ENCODE measurements at places on chromosomes 6 and 20.
A peak's percentile ranks its signal among the peaks of the same experiment; 100 is the strongest.

DNA sequence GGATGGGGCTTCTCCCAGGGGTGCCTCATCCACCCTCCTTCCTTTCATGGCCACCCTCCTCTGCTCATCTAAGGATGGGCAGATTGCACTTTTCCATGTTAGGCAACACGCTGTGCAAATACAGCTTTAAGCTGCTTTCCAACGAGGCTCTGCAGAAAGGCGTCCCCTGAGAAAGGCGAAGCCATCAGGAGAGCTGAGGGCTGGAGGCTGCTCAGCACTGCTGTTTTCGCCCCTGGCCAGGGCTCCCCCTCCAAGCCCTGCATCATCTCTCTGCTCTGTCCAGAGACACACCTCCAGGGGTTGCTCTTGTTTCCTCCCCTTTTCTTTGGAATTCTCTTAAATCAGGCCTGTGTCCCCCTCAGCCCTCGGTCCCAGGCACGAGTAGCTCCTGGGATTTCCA, 526.1 kb downstream of the CDH26 start:
- DNase-seq = no peak

GRCh38 chr6:16985513-16986284, 116.2 kb upstream of the STMND1 start:
- DNase-seq = no peak

GRCh38 chr20:23205611-23206041, 119.5 kb upstream of the CD93 start:
- DNase-seq = no peak

- no peak for DNase-seq
Measured at GRCh38 chr6:105036351-105036750, 79.4 kb downstream of the LIN28B start.

DNA sequence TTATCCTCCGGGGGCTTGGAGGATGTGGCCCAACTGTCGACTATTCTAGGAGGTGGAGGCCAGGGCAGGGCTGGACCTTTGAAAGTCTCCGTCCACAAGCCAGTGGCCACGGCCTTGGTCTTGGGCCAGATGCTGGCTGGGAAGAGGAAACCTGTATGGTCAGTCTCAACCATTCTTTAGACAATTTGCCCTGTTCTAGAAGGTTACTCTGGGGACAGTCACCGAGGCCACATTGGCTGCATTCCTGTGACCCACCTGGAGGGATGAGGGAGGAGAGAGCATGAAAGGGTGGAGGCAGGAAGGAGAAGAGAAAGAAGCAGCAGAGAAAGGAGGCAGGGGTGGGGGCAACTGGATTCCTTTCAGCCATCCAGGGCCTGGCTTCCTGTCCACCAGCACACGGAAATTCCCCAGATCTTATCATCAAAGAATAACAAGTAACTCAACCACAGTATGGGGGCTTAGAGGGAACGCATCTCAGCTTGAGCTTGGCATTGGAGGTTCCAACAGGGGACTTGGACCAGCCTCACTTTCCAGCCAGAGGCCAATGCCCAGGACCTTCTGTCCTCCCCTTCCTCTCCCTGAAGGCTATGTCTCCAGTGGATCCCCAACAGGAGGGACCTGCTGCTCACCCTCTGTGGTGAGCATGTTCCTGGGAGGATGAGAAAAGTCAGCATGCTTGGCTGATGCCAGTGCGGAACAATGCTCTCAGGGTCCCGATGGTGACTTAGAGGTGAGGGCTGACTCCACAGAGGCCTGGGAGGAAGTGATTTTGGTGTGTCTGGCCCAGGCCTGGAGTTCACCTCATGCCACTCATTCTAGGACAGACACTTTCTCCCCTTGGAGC, 30.4 kb downstream of the TGM2 start:
- no peak for DNase-seq

DNA sequence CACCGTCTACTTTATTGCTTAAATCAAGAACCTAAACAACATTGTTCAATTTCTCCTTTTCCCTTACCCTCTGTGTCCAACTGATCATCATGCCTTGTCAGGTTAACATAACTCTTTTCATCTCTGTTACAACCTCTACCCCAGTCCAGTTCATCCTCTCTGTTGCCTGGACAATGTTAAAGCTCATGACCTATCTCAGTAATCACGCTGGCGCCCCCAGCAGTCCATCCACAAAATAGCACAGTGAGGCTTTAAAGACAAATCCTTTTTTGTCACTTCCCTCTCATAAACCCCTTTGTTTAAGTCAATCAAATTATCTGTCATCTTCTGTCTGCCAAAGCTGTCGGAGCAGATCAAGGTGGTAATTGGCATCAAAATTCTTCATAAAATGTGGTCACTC, 140.1 kb downstream of the QKI start:
- DNase-seq = peak; percentile 39

DNA sequence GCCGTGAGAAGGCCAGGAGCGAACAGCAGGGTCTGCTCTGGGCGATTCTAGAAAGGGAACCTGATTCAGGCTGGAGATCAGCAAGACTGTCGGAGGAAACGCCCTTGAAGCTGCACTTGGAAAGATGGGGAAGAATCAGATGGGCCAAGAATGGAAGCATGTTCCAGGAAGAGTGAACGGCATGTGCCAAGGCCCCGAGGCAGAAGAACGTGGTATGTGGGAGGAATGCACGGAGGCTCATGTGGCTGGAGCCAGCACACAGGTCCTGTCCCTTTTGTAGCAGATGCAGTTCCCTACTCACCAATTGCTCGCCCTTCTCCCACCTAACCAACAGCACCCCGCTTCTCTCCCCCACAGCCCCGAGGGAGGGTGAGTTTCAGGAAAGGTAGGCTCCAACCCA, 180.6 kb downstream of the TFAP2C start:
- DNase-seq = no peak

DNA sequence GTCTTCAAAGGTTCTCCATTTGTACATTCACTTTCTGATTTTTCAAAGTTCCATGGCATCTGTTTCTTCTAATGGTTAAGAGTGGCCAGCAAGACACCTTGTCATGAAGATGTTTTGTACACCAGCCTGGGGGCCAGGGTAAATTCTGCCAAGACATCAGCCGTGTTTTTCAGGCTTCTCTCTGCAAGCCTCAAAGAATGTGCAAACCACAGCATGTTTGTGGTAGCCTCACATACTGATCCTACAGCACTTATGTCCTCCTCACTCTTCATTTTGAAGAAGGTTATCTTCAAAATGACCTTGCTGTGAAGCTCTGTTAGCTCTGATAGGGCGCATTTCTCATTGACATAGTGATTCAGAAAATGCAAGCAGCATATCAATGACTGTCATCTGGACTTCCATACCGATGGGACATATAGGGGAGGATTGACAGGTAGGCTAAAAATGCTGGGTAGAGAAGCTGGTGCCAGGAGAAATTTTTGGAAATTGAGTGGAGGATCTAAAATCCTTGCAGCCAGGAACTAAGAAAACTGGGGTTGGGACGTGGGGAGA, 59.3 kb upstream of the SPTLC3 start:
- DNase-seq = no peak

GRCh38 chr6:23343610-23344306, 774.4 kb downstream of the HDGFL1 start:
- DNase-seq = no peak

DNA sequence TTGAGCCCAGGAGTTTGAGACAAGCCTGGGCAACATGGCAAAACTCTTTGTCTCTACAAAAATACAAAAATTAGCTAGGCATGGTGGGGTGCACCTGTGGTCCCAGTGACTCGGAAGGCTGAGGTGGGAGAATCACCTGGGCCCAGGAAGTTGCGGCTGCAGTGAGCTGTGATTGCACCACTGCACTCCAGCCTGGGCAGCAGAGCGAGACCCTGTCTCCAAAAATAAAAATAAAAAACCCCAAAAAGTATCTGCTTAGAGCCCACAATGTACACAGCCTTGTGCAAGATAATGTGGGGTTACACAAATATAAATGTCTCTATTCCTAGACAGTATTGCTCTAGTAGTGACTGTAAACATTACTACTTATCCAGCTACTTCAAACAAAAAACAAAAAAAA, 5.9 kb downstream of the ESF1 start:
- no peak for DNase-seq

GRCh38 chr6:113691260-113691656, 165.9 kb upstream of the MARCKS start:
- DNase-seq = no peak

- DNase-seq = no peak
Measured at GRCh38 chr20:21238818-21239536, 64.2 kb upstream of the XRN2 start.

DNA sequence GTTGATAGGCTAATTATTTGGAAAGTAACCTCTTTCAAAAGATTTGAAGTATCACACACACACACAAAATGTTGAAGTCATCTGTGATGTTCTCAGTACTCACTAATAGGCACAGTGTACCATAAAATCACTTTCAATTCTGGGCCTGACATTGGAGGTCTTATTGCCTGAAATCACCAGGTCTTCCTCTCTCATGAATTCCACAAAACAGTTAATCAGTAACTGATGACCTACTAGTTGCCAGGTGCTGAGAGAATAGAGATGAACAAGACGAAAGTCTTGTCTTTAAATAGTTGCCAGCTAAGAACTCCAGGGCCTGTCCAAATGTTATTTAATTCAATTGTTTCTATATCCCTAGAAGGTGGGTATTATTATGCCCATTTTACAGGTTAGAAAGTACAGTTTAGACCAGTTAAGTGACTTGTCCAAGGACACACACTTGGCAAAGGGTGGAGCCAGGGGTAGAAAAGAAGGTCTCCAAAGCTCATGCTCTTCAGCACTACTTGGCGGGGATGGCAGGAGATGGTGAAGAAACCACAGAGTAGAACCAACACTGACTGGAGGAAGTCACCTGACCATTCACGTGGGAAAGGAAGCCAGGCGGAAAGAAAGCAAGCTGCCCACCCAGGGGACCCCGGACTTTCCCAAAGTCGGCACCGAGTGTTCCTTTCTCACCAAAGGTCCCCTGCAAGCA, 116.4 kb downstream of the KIF6 start:
- DNase-seq = no peak

DNA sequence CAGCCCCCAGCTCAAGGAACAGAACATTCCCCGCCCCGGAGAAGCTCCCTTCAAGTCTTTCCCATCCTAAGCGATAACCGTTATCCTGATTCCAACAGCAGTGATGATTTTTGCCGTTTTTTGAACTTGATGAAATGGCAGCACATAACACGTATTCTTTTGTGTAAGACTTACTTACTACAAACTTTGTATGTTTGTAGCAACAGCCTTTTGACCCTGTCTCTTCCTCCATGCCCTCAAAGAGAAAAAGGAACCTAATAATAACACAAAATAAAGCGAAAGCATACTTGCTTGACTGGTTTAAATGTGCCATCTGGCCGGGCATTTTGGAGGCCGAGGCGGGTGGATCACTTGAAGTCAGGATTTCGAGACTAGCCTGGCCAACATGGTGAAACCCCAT, 26.4 kb upstream of the SLC9A8 start:
- DNase-seq = no peak

DNA sequence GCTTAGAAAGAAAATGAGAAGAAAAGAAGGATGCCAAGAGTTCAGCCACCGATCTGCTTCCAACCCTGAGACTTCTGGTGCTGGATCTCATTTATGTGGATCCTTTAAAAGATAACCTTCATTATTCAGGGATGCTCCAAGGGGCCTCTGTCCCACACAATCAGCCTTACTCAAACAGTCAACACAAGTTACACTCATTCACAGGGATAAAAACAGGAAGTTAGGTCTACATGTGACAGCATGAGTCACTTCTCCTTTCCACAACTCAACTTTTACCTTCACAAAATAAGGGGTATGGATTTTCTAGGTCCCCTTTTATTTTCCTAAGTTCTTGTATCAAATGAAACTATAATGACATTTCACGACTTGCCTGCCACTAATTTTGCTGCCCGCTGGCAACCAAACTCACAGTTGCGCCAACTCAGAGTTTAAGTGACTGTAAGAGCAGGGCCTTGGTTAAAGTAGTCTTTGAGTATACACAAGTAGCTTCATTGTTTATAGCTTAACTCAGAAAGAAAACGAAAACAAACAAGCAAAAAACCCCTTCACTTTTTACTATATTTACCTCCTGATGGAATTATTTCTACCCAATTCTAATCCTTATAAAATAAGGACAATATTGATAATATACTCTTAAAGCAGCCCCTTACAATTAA, 278.8 kb upstream of the RUNX2 start:
- no peak for DNase-seq

- no peak for DNase-seq
Measured at GRCh38 chr6:88380618-88381288, 214.6 kb upstream of the CNR1 start.

DNA sequence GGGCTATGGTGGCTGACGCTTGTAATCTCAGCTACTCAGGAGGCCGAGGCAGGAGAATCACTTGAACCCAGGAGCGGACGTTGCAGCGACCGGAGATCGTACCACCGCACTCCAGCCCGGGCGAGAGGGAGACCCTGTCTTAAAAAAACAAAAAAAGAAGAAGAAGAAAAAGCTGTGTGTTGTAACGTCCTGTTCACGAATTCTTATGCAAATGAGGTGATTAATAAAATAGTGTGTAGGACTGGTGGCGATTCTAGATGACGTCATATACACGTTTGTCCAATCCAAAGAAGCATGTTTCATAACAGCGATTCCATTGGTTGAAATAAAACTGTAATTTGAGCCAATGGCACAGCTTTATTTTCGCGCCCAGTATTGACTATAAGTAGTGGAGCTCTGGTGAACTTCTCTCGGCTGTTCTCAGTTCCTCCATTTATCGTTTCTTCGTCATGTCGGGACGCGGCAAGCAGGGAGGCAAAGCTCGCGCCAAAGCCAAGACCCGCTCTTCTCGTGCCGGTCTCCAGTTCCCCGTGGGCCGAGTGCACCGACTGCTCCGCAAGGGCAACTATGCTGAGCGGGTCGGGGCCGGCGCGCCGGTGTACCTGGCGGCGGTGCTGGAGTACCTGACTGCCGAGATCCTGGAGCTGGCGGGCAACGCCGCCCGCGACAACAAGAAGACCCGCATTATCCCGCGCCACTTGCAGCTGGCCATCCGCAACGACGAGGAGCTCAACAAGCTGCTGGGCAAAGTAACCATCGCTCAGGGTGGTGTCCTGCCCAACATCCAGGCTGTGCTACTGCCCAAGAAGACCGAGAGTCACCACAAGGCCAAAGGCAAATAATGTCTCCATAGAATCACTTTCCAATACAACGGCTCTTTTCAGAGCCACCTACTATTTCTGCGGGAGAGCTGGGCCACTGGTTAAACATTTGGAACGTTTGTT, 47.0 kb downstream of the OR2B2 start:
- peak; percentile 17 for DNase-seq

GRCh38 chr20:60306551-60306950, 348.3 kb downstream of the CDH26 start:
- DNase-seq = no peak

- DNase-seq = no peak
Measured at GRCh38 chr20:3229798-3230197, 9.2 kb downstream of the SLC4A11 start.

GRCh38 chr6:117480651-117481050, 1.8 kb upstream of the DCBLD1 start:
- DNase-seq = no peak

- DNase-seq = no peak
Measured at GRCh38 chr20:51402201-51402600, 140.3 kb downstream of the NFATC2 start.

GRCh38 chr6:2931970-2932748, 29.1 kb upstream of the SERPINB9 start:
- DNase-seq = peak; percentile 67

- no peak for DNase-seq
Measured at GRCh38 chr6:5565971-5566370, 304.7 kb downstream of the FARS2 start.
